ENCODE measurements at places on chromosomes 2 and 18.

GRCh38 chr2:239465017-239466001 is 64.5 kb upstream of the HDAC4 start:
- DNase-seq = no peak

DNA sequence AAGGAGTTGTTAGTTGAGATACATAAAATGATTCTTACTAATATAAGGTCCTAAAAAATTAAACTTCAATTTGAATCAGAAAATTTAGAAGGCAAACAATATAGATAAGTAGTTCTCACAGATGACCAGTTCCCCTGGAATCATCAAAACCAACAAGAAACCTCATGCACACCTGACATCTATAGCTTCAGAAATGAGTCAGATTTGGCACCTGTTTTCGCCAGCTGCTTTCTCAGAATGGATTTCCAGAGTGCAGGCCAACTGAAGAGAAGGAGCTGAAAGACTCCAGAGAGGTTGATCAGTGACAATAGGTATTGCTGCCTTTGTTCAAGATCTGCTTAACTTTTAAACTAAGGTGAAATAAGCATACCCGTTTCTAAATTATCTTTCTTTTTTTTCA is 192.4 kb downstream of the RDH14 start:
- DNase-seq = no peak

- DNase-seq = no peak
These were observed 32.5 kb downstream of the SLC66A3 start for GRCh38 chr2:11187731-11188130.

- DNase-seq = no peak
These were observed 377.7 kb upstream of the SALL3 start for GRCh38 chr18:78601923-78602322.

- DNase-seq = no peak
These were observed 48.8 kb downstream of the C2orf42 start for GRCh38 chr2:70141902-70142589.

GRCh38 chr18:34787931-34788532 is 77.9 kb downstream of the DTNA start:
- no peak for DNase-seq

GRCh38 chr2:100655936-100656534 is 93.2 kb downstream of the PDCL3 start:
- no peak for DNase-seq

DNA sequence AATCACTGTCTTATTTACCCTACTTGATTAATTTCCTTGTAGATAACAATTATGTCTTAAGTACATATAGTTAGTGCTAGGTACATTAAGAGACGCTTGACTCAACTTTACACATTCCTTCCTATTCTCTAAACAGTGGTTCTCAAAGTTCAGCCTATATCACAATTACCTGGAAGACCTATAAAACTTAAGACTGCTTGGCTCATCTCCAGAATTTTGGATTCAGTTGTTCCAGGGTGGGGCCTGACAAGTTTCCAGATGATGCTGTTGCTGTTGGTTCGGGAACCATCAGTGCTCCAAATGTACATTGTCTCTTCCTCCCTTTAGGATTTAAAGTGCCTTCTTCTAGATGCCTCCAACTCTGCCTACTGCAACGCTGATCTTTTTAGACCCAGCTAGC is 4.0 kb downstream of the PPP3R1 start:
- DNase-seq = no peak

DNA sequence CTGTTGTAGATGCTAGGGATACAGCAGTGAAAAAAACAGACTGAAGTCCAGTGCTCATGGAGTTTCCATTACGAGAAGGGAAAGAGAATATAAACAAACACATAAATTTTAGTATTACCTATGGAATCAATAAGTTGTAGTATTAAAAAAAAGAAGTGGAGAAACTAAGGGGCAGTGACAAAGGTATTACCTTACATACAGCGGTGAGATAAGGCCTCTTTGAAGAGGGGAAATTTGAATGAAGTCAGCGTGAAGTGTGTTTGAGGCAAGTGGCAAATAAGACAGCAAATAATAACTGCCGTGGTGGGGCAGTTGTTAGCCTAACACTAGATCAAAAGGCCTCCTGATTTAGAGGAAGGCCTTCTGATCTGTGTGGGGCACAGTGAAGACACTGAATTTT is 57.9 kb downstream of the TLK1 start:
- DNase-seq = no peak

DNA sequence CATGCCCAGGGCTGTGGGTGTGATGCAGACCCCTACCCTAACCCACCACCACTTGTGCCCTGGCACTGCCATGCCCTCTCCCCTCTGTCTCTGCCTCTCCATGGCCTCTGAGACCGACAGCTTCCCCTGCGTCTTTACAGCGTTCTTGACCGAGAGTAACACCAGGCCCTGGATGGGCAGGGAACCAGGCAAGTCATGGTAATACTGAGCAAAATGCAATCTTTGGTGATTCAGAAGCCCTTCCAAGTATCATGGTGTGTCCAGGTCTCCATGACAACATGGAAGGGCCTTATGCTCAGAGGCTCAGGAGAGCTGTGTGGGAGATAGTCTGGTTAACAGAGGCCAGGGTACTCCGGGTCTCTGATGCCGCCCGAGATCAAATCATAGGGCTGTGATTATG is 176.1 kb downstream of the KLHL29 start:
- DNase-seq = no peak

- no peak for DNase-seq
These were observed 145.8 kb downstream of the TMEM163 start for GRCh38 chr2:134573085-134573370.

GRCh38 chr2:186407611-186408010 is 78.4 kb upstream of the ZC3H15 start:
- no peak for DNase-seq

- DNase-seq = no peak
These were observed 20.3 kb downstream of the RMC1 start for GRCh38 chr18:23523429-23524212.

DNA sequence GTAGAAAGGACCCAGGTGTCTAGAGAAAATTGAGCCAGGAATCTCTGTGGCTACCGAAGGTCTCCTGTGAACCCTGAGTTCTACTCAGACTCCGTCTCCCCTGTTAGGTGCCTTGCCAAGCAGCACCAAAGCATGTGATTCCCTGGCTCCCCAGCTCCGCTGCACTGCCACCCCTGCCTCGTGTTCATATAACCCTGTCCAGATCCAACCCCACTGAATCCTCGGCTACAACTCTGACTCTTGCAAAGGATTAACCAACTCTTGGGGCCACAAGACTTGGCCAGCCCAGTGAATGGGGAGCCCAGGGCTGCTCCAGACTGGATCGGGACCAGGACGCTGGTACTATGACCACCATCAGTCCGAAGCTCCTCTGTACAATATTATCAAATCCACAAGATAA is 37.3 kb upstream of the ACAA2 start:
- DNase-seq = no peak

GRCh38 chr2:54457323-54458023 is 1.3 kb downstream of the SPTBN1 start:
- DNase-seq = no peak

- no peak for DNase-seq
These were observed 345.7 kb downstream of the CYP26B1 start for GRCh38 chr2:71801969-71802368.

- DNase-seq = no peak
These were observed 10.7 kb upstream of the GBX2 start for GRCh38 chr2:236178890-236179235.
